ENCODE measurements at places on chromosomes 5 and 9.

GRCh38 chr9:84123648-84124406 is 143.2 kb downstream of the RMI1 start:
- DNase-seq = no peak

GRCh38 chr9:77221431-77221830 is 44.1 kb downstream of the VPS13A start:
- no peak for DNase-seq

- no peak for DNase-seq
These were observed 53.4 kb downstream of the MAN2A1 start for GRCh38 chr5:109743041-109743531.

- DNase-seq = no peak
These were observed 132.7 kb upstream of the DMRT1 start for GRCh38 chr9:708551-709432.

GRCh38 chr5:26388976-26389375 is 649.4 kb downstream of the CDH9 start:
- no peak for DNase-seq

DNA sequence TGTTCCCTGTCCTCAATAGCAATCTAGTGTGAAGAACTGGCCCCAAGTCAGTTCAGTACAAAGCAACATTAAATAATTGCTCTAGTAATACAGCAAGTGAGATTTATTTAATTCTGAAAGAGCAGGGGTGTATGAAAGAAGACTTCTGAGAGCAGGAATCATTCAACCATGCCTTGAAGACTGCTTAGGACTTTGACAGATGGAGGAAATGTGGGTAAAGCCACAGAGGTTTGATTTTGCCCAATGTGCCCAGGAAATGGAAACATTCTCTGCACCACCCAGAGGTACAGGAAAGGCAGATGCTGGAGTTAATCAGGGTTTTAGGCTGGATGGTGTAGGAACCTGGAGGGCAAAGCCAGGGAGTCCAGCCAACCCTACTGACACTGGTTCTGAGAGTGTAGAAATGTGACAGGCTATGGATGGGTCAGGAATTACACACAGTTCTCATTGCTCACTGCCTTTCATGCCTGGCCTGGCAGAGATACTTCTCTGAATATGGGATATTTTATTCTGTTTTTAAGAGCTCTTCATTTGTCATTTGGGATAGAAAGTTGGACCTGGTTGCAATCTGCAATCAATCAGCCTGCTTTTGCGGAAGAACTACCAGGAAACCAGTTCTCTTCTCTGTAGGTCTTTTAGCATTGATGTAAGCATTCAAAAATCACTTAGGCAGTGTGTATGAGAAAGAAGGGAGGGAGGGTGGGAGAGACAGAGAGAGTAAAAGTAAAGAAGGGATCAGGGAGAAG is 88.3 kb downstream of the BRINP1 start:
- no peak for DNase-seq

GRCh38 chr9:26331223-26331622 is 561.4 kb downstream of the CAAP1 start:
- no peak for DNase-seq

GRCh38 chr5:118857700-118858099 is 130.6 kb downstream of the DTWD2 start:
- no peak for DNase-seq

DNA sequence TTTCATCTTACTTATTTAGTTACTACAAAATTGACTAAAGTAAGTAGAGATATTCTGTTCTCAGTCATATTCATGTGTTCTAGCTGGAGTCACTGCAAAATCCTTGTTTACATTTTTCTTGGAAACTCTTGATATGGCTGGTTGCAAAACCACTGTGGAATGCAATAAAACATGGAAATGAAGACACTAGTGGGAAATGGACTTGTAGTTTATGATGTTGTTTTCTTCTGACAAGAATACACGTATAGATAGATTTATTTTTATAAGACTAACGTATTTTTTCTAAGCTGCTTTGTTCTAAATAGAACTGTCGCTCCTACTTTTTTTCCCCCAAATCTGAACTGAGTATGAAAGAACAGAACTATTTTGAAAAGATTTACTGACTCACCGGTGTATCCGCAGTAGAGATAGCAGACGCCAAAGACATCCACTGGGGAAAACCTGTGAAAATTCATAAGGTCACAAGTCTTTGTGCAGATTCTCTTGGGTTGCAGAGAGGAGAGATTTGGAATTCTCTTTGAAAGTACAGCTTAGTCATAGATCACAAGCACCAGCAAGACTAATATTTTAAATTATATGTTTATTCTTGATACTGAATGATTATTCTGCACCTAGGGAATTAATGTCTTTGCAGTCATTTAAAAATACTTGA is 119.6 kb upstream of the TAF11L2 start:
- DNase-seq = peak; percentile 44

DNA sequence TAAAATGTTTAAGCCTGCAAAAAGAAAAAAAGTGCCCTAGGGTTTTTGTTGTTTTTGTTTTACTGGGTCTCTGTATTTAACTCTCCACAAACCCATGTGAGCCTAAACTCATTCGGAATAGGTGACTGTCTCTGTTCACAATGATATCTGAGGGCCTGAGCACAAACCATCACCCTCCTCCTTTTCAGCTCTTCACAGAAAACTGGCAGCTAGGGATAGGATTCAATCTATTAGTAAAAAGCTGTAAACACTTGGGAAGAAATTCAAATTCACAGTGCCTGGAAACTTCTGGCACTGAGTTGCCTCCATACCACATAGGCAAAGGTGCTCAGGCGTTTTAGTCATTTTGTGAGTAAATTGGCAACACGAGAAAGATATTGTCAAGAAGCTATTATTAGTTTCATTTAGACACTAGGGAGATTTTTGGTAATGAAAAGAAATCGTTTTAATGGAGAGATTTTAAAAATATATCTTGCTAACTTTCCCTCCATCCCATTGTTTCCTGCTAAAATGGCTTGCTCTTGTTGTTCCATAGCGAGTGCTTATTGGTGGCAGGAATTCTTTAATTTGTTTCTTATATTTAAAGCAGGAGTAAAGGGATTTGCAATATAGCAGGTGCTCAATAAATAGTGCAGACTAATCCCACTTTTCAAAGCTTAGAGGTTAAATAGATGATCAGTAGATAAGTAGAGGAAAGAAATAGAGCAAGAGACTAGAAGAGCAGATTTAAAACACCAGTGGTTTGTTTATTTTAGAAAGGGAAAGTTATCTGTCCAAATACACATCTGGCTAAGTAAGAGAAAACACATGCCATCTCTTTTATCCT is 9.7 kb downstream of the FOXD1 start:
- DNase-seq = no peak

DNA sequence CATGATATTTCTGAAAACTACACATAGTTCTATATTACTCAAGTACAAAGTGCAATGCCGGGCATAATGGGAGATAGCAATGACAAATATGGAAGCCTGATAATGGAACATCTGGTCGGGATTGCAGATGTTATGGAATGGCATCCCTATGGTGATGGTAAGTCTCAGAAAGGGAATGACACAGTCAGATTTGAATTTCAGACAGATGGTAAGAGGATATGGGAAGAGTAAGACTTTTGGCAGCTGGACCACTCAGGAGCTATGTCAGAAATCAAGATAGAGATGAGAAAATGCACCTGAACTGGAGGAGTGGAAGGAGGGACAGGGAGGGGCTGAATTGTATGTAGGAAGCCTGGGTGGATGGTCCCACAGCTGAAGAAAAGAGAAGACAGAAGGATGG is 200.0 kb downstream of the DTWD2 start:
- DNase-seq = no peak

GRCh38 chr5:135578685-135579341 is at the start of gene CXCL14:
Gene CXCL14 (minus strand): TSS chr5:135578991. CDS start chr5:135578778, 213 bp downstream.
- peak; percentile 79 for DNase-seq

DNA sequence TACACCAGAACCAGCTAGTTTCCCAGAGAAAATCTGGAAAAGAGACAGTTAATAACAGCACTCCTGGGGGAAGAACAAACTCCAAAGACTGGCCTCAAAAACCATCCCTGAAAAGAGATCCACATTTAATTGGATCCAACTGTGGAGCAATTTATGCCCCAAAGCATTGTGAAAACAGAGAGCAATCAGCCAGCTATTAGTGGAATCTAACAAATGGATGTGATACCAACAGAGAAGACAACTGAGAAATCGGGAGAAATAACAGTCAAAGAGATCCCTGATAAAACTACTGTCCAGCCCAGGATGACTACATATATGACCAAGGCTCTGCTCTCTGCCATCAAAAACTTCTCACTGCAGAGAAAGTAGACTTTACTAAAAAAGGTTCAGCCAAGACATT is 40.5 kb upstream of the TRIO start:
- no peak for DNase-seq

- DNase-seq = no peak
These were observed 687.1 kb downstream of the TAF11L14 start for GRCh38 chr5:18321262-18321942.

DNA sequence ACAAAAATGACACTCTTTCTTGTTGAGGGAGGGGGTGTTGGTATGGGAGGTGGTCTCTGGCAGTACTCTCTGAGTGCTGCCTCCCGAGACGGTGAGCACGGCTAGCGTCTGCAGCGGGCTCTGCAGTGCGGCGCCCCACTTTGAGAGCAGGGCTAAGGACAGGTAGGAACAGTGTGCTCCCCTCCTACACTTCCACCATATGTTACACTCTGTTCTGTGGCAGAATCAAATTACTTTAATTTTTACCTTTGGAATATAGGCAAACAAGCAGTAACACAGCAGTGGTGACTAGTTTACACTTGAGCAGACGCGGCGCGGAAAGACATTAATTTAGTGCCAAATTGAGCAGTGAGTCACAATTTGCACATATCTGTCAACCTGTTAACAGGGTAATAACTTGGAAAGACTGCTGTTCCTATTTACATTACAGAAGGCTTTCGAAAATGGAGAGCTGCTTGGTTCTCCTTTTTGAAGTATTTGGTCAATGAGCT is 136.3 kb downstream of the MED27 start:
- no peak for DNase-seq

GRCh38 chr9:111427186-111427585 is 57.0 kb downstream of the ECPAS start:
- no peak for DNase-seq

DNA sequence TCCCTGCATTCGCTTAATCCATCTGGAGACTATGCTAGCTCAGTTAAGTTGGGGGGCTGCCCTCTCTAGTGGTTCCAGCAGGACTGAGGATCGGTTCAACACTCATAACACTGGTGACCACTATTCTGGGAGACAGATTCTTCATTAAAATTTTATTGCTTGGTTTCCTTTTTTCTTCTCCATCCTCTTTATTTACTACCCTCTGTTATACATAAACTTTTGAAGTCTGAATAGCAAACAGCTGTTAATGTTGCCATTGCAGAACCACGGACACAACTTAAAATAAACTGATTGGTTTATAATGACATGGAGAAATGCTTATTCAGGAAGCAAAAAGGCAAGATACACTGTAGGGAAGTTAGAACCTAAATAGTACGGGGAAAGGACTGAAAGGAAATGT is 22.1 kb downstream of the IQGAP2 start:
- no peak for DNase-seq

DNA sequence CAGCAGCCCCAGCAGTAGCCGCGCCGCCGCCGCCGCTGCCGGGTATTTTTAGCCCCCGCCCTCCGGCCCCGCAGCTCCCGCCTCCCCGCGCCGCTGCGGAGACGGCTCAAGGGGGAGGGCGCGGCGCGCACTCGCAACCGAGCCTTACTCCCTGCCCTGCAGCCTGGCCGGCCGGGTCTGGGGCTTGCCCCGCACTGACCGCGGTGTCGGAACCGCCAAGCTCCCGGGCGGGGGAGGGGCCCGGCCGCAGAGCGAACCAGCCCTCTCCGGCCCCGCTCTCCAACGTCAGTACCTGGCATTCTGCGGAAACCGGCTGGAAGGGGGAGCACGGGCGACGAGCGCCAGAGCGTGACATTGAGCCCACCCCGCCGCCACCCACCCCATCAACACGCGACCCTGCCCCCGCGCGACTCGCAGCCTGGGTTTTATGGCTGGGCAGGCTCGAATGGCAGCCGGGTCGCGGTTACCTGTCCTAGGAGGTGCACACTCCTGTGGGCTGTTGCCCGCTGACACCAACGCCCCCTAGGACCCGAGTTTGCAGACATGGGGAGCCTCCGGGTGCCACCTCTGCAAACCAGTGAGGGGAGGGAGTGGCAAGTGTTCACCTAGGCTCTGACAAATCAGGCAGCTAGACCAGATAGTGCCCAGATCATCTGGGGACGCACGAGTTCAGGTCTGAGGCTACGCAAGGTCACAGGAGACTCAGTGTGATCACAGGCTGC is at the start of gene ACSL6:
Gene ACSL6 (minus strand): TSS at position 37 of the 722 bp plus-strand sequence. CDS start 105 bp downstream, outside the sequence.
- DNase-seq = no peak

DNA sequence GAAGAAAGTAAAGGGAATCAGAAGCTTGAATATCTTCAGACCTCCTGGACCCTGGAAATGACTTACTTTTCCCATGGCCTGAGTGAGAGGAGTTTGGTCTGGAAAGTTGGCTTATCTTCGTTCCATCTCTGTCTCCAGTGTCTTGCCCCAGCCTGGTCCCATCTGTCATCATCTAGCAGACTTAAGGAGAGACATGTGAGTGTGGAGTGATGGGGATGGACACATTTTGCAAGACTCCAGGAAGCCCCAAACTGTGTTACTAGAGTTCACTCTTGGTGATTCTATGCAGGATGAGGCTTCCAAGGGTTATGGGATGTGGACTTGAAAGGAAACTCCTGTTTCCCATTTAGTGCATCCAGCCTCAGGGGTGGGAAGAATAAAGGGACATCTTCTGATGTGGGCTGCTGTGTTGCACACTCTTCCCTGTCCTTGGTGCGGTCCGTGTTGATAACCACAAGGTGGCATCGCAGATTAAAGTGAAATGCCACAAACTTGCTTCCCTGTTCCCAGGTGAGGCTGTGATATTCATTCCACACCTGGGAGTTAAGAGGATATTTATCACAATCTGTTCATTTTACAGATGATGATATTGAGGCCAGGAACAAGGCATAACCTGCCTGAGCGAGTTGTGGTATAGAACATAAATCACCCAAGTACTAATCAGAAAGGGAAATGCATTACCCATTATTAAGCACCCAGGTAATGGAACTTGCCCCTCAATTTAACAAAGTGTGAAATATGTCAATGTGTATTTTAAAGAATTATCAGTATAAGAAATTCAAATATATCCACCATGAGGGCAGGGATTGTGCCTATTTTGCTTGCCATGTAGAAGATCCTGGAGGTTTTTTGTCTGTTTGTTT is 269.9 kb upstream of the PAPPA start:
- DNase-seq = no peak

GRCh38 chr5:175655411-175655810 is 2.5 kb upstream of the HRH2 start:
- DNase-seq = no peak

- DNase-seq = peak; percentile 67
These were observed 12.5 kb downstream of the OR2S2 start for GRCh38 chr9:35945341-35946018.

GRCh38 chr5:158519433-158520021 is 580.2 kb downstream of the EBF1 start:
- DNase-seq = no peak

- DNase-seq = peak; percentile 26
These were observed 5.8 kb downstream of the ANXA6 start for GRCh38 chr5:151151793-151152192.

All from skin of body (tissue), 3 donors.